ENCODE measurements at places on chromosomes 2 and 18.

DNA sequence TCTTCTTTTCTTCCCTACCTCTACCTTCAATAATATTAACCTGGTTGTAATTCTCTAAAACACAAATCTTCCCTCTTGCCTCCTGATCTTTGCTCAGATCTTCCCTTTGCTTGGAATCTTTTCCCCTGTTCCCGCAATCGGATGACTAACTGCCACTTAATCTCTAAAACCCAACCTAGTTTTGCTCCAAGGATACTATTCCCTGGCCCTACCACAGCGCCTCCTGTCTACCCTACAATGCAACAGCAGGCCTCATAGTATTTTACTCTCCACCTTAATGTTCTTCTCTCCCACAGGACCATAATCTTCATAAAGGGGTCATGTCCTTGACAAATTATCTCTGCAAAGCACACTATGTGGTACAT, 246.8 kb upstream of the TNP1 start:
- peak; percentile 80 for DNase-seq

DNA sequence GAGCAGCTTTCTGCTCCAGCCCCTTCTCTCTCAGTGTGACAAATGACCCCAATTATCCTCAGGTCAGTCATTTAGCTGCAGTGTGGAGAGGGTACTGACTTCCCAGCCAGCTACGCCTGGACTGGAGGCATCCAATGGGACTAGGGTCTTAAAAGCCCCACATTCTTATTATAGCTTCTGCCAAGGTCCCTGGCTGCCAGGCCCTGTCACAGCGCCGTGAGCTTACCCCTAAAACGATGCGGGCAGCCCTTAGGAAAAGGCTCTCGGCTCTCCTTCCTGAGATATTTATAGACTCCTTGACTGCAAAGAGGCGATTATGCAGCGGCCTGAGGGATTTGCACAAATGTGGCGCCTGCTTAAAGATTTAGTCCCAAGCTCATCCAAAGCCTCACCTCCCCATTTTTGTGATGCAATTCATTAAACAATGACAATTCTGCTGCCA, 69.2 kb upstream of the EDAR start:
- DNase-seq, result no peak

GRCh38 chr2:222827417-222827816, 33.4 kb upstream of the ACSL3 start:
- no peak for DNase-seq

- DNase-seq, result no peak
Observed at GRCh38 chr2:186518945-186519344, 32.9 kb downstream of the ZC3H15 start.

GRCh38 chr2:160402997-160403979, 90.3 kb downstream of the RBMS1 start:
- peak; percentile 61 for DNase-seq

GRCh38 chr2:84962917-84963316, 8.0 kb upstream of the KCMF1 start:
- no peak for DNase-seq

DNA sequence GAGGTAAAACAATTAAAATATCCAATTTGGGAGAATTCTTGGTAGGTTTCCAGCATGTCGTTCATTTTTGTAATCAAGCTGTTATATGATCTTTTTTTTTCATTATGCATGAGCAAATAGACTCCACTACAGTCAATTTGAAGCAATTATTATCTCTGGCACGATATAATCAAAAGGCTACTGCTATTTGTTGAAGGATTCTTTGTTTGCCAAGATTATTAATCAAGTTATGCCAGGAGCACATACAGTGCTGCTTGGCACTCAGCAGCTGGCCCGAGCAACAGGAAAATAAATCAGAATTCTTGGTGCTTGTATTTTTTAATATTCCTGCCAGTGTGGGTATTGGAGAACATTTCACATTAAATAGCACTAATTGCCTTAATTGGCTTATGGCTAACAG, 279.5 kb downstream of the RND3 start:
- no peak for DNase-seq

DNA sequence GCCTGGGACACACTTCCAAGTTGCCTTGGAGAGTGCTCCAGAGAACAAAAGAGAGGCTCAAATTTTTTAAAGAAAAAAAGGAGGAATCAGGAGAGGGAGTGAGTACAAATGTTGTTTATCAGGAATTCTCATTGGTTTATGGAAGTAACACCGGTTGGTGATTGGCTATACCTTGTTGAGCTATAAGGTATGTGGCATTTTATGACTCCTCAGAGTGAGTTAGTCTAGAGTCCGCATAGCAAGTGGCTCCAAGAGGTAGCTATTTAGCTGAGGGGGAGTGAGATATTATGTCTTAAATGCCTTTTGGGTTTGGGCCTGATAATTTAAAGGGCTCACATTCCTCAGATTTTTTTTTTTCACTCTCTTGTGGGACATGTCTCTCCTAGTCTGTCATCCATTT, 85.7 kb downstream of the ARHGEF4 start:
- DNase-seq, result peak; percentile 18

Measured in HT1080 (cell line).